NCI-H2081 treated with DMSO at 0.1 percent for 48 hours (cell line): ENCODE measurements at places on chromosomes 3 and 15.

DNA sequence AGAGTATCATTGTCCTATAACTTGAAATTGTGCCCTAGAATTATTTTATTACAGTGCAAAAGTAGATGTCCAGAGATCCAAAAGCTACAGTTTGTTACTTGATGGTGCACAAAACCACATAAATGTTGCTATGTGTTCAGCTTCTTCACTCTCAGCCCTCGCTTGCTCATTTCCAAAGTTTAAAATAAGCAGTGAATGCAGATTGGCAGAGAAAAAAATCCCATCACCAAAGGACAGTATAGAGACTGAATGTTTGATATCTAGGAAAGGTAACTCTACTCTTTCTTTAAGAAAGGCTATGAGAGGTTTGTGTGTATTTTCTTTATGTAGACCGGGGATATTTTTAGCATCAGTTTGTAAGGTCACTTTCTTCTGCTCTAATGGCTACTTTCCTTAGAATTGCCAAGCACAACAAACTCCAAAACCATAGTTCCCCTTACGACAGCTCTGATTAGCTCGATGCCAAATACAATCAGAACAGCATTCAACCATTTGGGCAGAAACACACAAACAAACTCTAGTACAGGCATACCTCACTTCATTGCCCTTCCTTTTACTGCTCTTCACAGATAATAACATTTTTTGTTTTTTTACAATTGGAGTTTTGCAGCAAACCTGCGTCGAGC is 164.1 kb upstream of the CCDC54 start:
- DNase-seq = no peak

DNA sequence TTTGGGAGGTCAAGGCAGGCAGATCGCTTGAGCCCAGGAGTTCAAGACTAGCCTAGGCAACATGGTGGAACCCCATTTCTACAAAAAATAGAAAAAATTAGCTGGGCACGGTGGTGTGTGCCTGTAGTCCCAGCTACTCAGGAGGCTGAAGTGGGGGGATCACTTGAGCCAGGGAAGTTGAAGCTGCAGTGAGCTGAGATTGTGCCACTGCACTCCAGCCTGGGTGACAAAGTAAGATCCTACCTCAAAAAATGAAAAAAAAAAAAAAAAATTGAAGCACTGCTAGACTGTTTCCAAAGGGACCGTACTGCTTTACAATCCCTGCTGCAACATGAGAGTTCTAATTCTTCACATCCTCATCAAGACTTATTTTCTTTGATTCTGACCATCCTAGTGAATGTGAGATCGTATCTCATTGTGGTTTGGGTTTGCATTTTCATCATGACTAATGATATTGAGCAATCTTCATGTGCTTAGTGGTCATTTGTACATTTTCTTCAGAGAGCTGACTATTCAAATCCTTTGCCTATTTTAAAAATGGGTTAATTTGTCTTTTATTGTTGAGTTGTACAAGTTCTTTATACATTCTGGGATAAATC is 10.8 kb downstream of the CMTM8 start:
- DNase-seq = no peak

DNA sequence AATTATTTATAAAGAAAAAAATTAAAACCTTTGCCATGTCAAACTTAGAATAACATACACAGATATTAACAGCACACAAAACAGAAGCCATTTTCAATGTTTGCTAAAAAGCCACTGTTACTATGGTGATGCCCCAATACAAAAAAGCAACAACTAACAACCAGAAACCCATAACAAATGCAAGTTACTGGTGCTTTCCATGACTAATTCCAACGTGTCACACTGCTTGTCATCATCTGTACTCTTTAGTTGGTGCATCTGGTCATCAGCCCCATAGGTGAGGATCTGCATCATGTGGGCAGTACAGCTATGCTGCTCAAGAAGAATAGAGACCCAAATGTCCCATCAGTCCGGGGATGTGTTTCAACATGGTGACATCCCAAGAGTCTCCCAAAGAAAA is 52.8 kb downstream of the ATP8B4 start:
- no peak for DNase-seq

GRCh38 chr15:75460646-75461045 is 9.2 kb upstream of the SIN3A start:
- DNase-seq = no peak

DNA sequence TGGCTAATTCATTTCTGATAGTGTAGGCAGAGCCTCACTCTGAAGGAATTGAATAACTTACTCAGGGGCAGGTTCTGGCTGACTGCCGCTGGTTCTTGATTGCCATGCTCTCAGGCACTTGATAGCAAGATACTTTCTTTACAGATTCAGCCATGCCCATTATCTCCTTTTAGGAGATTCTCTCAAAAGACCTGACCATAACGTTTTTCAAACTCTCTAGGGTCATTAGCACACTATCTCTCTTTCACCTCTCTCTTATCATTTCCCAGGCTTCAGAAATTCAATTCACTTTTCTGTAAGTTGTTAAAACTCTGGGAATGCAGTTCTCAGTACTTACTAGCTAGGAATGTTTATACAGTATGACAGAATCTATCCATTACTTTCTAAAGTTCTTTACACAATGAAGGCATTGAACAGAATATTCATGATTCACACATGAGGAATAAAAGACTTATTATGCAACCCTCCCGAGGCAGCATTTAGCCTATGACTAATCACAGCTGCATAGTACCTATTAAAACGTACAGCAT is 850.3 kb upstream of the CADM2 start:
- no peak for DNase-seq

DNA sequence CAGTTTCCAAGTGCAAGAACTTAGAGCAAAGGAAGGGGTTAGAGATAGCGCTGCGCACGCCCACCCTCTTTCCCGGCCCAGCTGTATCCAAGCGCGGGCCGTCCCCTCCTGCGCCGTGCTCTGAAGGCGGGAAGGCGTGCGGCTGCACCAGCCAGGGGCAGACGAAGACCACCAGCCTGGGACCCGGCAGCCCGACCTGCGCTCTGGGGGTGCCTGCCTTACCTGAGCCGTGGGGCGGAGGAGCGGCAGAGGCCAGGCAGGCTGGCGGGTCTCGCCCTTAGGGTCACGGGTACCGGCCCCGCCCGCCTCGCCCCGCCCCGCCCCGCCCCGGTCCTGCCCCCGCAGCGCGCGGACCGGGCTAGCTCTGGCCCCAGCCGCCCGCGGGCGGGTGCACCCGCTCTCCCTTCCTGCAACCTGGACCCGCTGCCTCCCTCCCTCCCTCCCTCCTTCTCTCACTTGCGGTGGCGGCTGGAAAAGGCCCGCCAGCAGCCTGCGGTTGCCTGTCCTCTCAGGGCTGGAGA is at the start of gene WDR72:
Gene WDR72, minus strand, starts transcription at position 253 of the 521 bp plus-strand sequence. CDS start 26,514 bp downstream, outside the sequence.
- DNase-seq = no peak

DNA sequence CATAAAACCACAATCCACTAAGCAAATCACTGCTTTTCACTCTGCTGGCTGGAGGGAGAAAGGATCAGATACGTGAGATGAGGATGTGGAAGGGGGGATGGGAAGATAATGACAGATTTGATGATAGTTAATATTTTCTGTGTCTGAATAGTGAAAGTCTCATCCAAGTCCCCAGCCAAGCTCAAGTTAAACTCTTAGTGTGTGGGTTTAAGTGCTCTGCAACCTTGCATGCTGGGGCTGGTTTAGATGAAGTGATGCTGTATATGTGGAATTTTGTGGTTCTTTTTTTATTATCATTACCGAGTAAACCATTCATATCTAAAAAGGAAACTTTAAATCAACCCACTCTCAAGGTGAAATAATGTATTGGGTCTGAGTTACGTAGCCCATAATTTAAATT is 111.0 kb downstream of the TPRG1 start:
- no peak for DNase-seq

DNA sequence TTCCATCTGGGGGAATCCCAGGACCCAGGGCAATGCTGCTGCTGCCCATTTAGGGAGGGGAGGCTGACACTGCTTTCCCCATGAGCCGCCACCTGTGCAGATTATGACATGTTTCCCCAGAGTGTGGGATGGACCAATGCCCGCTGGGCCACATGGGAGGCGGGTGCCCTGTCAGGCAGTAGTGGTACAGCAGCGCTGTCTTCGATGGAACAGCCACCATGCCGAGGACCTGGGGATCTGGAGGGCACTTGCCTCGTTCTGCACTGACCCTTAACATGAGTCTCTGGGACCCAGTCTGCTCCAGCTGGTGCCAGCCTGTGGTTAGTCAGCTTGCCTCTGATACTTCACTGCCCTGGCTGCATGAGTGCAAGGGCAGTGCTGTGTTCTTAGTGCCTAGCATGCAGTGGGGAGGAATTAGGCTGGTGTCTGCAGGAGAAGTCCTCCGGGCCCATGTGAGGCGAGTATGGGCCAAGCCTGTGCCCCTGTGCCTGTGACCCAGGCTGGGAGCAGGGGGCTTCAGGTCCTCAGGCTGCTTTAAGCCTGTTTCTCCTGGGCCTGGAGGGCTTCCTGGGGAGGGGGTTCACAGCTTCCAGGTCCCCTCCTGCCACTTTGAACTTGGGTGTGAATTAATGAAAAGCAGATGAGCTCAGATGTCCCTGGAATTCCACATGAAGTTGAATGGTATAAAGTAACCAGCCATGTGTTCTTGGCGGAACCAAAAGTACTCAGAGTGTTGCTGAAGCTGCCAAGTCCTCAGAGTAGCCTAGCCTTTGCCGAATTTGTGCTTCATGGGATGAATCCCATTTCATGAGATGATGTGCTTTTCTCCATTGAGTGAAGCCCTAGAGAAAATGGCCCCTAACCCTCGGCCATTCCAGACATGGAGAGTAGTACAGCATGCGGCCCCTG is 22.9 kb downstream of the KLF13 start:
- DNase-seq = no peak

GRCh38 chr3:182794455-182795388 is 1.4 kb downstream of the ATP11B start:
- no peak for DNase-seq

- no peak for DNase-seq
Observed at GRCh38 chr3:126155819-126156218, 24.6 kb downstream of the ALDH1L1 start.

DNA sequence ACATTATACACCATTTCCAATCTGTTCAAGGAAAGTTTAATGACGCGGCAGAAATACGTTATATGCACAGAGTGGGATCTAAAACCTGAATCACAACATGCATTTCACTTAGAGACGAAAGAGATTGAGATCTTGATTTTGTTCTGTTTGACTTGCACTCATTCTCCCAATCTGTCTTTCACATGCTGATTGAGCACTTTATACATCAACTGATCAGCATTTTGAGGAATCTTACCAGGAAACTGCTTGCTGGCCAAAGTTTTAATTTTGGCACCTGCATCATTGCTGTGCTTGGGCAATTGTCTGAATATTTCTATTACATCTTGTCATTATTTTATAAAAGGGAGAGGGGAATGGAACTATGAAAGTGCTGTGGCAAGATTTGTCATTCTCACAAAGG is 47.7 kb upstream of the ATP10A start:
- DNase-seq = no peak

- DNase-seq = no peak
Observed at GRCh38 chr3:110575702-110576101, 495.9 kb upstream of the NECTIN3 start.

DNA sequence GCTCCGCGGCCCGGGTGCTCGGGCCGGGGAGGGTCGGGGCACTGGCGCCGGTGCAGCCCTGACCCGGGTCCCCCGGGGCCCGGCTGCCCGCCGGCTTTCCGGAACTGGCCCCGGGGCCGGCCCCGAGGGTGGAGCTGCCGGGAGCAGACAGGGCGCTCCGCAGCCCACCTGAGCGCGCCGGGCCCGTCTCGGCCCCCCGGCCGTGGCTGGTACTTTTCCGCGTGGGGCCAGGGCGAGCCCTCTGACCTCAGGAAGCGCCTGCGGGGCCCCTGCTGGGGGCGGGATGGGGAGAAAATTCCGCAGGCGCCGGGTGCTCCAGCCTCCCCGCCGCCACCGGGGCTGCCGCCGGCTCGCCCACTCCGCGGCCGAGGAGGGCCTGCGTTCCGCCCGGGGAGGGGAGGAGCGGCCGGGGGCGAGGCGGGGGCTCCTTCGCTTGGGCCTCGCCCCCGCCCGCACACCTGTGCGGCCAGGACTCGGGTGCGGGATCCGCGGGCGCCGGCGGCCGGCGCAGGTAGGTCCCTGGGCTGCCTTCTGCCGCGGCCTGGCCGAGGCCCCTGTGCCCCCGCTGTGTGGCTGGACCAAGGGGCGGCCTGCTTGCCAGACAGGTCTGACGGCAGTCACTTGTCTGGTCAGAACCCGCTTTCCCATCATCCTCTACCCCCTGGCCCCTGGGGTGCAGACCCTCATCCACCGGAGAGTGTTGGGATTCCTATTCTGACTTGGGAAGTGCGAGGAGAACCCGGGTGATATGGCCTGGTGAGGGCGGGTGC is 3.5 kb downstream of the FURIN start:
- DNase-seq = no peak

- no peak for DNase-seq
Observed at GRCh38 chr3:30438126-30438525, 168.3 kb upstream of the TGFBR2 start.
